Testis (tissue), 5 donors: ENCODE measurements at places on chromosomes 2 and 18. TPM values are rescaled to one million over a fixed set of nuclear protein-coding genes. Genes with fewer than 3 reads are reported as not detected.

DNA sequence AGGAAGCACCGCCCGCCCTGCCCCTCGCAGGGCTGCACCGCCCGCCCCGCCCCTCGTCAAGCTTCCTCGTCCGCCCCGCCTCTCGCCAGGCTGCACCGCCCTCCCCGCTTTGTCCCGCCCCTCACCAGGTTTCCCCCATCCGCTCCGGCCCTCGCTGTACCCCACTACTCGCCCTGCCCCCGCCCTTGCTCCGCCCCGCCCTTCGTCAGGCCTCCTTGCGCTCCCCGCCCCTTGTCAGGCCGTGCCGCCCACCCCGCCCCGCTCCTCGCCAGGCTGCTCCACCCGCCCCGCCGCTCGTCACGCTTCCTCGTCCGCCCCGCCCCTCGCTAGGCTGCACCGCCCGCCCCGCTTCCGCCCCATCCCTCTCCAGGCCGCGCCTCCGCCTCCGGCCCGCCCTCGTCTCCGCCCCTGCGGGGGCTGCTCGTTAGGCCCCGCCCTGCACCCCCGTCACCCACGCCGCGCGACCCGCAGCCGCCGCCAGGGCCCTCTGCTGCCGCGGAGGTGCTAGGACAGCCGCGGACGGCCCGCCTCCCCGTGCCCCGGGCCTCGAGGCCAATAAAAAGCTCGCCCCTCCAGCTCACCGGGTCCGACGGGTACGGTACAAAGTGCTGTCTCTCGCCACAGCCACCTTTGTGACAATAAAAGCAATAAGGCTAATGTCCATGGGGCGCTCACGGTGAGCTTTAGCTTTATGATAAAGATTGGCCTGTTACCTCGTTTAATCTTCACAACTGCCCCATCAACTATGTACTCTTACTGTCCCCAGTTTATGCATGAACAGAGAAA lies 602 bp upstream of the DNPEP start:
- DNase-seq: peak; percentile 98

GRCh38 chr2:175844169-175844568 lies 157.9 kb downstream of the LNPK start:
- no peak for DNase-seq

GRCh38 chr2:9093324-9093723 lies 89.8 kb upstream of the MBOAT2 start:
- no peak for DNase-seq

Gene GULP1
- 90.3 TPM for total RNA-seq

Gene RAB17
- total RNA-seq: 3.2 TPM

- DNase-seq: no peak
Measured at GRCh38 chr18:80105369-80106167, 3.5 kb upstream of the ADNP2 start.

DNA sequence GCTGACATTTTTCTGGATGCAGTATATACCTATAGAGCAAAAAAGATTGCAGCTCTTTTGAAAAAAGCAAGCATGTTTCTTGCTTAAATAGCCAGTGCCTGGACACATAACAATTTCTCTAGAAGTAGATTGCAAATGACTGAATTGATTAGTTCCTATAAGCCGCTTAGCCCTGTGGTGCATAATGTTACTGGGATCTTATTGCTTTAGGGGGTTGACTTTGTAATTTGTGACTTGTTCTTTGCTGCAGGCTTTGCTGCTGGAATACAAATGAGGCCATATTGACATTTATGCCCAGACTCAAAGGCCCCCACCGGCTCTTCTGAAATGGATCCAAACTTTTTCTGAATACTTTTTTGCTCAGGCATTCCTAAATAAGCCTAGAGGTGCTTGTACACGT lies 182.6 kb downstream of the SH3BP4 start:
- DNase-seq: no peak

Gene SFXN5
- 32.2 TPM for total RNA-seq

Gene ANO7
- total RNA-seq: 1.9 TPM

Gene POLR1B
- total RNA-seq: 26.9 TPM

- no peak for DNase-seq
Measured at GRCh38 chr2:222241128-222241870, 57.5 kb downstream of the PAX3 start.

GRCh38 chr2:74439803-74440377 lies 1.8 kb downstream of the RTKN start:
- peak; percentile 58 for DNase-seq

DNA sequence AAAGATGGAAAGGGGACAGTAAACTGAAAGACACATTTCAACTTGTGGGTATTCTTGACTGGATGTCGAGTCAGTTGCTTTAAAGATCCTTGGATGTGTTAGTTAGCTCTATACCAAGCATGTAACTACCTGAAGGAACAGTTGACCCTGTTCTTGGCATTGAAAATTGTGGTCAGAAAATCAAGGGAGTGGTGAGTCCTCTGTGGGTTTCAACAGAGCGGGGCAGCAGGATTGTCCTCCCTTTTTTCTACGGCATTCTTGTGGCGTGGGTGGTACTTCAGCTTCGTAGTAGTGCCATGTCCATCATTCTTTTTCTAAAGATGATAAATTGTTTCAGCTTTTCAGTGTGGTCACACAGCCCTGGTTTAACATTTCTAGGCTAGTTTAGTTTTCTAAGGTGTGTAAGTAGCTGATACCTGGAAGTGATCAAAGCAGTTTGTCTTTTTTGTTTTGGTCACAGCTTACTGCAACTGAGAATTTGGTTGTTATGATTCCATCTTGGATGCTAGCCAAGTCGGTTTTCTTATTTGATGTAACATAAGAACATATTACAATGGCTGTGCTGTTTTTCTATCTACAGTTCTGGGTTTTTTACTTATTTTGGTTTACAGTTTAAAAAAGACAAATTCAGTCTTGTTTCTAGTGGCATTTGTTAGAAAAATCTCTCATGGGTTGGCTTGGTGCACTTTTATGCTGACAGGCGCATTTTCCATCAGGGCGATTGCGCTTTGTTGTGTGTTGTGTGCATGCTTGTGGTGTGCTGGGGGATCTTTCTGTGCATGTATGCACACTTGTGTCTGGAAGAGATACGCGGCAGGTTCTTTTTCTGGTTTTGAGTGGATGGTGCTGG lies 84.7 kb downstream of the ZNF407 start:
- DNase-seq: no peak

GRCh38 chr2:195587966-195588365 lies 69.1 kb upstream of the SLC39A10 start:
- no peak for DNase-seq

DNA sequence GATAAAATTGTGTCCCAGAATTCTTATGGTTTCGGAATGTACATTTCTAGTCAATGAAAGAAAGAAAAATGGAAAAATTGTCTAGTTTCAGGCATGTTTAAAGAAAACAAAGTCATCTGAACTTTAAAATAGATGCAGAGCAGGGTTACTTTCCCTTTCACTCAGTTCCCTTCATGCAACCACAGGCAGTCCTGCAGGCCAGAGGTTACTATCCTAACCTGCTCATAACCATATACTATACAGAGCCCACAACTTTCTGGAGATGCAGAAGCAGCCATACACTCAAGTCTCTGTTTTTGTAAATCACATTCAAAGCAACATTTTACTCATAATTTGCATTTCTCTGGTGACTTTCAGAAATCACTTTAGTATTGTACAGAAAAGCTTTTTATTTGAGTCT lies 690.3 kb downstream of the MBD2 start:
- no peak for DNase-seq

GRCh38 chr18:63312019-63312409 lies 7.6 kb downstream of the BCL2 start:
- DNase-seq: no peak

GRCh38 chr18:8851659-8852058 lies 146.3 kb downstream of the MTCL1 start:
- DNase-seq: no peak

- DNase-seq: no peak
Measured at GRCh38 chr2:191650896-191651773, 26.8 kb upstream of the NABP1 start.

DNA sequence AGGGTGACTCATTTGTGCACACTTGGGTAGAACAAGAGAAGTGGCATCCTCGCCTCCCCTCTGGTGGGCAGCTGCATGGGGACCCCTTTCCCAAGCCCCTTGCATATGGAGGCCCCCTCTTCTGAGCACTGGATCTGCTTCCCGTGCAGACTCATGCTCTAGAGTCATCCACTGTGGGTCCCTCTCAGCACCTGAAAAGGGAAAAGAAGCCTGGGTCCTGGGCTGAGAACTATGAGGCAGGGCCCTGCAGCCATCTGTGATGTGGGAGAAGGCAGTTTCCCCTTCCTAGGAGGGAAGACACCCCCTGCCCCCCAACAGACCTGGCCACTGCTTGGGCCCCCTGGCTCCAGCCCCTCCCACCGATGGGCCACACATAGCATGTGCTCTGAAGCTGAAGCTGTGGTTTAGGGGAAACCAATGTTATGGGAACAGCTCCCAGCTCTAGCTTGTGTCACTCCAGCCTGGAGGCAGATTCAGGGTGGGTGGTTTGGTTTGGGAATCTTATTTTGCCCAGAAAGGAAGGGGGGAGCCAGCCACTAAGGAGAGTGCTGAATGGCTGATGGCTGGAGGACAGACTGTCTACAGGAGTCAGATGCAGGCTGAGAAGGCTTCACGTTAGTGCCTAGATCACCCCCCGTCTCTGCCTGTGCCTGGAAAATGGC lies 172.8 kb downstream of the GLI2 start:
- DNase-seq: no peak

DNA sequence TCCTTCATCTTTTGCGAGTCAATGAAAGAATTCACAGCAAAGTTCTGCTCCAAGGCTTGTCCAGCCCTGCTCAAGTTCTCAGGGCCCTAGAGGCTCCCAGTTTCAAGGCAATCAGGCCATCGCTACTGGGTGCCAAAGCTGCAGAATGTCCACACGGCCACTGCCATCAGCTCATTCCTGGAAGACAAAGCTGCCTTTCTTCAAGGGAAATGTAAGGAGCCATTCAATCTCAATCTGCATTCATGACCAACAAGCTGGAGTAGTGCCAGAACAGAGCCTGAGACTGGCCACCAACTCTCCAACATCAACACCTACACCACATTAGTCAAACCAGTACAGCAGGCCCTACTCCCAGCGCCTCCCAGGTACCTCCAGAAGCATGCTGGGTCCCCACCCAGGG lies 202.2 kb downstream of the TCF4 start:
- DNase-seq: peak; percentile 77

DNA sequence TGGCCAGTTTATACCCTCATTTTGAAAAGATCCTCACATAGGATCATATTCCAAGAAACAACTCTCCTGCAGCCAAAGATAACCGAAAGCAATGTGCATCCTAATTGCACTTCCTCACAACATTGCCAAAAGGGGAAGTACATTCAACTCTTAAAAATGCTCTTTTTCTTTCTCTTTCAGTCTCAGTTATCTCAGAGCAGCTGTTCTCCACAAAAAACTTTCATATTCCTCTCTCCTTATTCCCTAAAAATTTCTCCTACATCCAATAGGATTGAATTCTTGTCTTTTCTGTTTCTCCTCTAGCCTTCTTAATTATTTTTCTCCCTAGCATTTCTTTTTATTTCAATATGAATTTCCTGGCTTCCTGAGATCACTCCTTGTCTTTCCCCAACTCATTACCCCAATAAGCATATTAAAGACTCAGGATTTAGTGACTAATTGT lies 7.4 kb upstream of the VRK2 start:
- no peak for DNase-seq

Gene DNAJC5G
- 57.9 TPM for total RNA-seq

- DNase-seq: no peak
Measured at GRCh38 chr2:60158262-60158661, 395.2 kb downstream of the BCL11A start.

Gene DPP10
- total RNA-seq: 6.7 TPM

- no peak for DNase-seq
Measured at GRCh38 chr2:10712185-10712809, 9.1 kb upstream of the ATP6V1C2 start.

Gene LANCL1
- total RNA-seq: 55.6 TPM

DNA sequence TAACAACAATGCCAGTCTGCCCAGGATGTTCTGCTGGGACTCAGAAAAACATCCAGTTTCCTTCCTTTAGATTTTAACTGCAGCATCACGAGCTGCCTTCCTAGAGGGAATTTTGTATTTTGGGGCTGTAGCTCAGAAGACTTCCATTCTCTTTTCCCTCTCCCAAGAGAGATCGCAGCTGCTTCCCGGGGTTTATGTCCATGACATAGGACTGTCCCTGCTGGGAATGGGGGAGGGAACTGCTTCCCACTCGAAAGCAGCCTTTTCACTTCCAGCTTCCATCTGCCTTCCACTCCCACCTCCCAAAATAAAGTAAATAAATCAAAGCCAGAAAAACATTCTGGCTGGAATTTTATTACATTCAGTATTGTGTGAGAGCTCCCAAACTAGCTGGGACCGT lies 52.4 kb downstream of the LIMS1 start:
- DNase-seq: no peak

Gene ITGB6
- total RNA-seq: 0.79 TPM

- DNase-seq: no peak
Measured at GRCh38 chr18:76051396-76052226, 443.4 kb downstream of the ZNF516 start.

DNA sequence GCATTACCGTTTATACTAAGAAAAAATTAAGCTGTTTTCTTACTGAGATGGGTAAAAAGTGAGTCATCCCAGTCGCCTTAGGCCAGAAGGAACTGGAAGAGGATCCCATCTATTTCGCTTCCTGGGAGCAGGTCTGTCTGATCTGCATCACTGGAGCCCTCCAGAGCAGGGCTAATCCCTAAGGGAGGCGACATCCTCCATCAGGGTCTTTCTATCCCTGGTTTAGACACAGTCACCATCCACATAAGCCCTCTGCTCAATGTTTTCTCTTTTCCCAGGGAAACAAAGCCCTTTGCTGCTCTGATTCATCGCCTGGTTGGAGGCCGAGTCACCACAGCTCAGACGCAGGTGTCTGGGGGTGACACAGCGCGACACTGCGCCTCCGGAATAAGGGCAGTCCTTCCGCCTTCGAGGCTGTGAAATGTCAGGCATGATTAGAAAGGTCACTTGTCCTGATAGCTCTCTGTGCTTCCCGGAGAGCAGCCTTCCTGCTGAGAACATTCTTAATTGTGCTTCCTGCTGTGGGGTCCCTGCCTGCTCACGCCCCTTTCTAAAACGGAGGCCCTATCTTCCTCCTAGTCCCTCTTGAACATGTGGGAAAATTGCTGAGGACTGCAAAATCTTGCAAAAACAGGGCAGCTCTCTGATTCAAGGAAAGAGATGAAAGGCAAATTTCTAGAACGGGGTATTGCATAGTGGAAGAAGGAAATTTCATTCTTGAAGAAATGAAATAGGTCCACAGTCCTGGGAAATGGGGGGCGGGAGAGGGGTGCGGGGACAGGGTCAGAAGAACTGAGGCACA lies 56.3 kb downstream of the MARCHF4 start:
- DNase-seq: no peak

Gene CTAGE1
- 19.6 TPM for total RNA-seq

GRCh38 chr2:169339657-169340056 lies 22.7 kb downstream of the LRP2 start:
- no peak for DNase-seq

- DNase-seq: no peak
Measured at GRCh38 chr2:152083202-152083875, 15.5 kb downstream of the CACNB4 start.

DNA sequence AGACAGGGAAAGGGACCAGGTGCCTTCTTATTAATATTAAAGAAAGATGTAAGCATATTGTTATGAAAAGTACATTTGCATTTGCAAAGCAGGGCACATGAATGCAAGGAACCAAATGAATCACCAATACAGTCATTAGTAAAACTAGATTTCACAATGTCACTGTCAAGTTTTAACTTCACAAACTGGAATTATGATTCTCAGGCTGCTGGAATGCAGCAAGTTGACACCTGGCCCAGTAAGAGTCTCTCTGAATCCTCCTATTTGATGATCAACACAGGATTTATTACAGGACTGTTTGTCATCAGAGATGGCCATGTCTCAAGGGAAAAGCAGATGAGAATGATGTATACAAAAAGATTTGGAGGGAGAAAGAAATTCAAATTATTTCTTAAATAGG lies 72.9 kb upstream of the STK39 start:
- DNase-seq: no peak

- no peak for DNase-seq
Measured at GRCh38 chr2:223597076-223597475, 5.1 kb downstream of the SCG2 start.
